ENCODE measurements at places on chromosomes 7 and 10.

DNA sequence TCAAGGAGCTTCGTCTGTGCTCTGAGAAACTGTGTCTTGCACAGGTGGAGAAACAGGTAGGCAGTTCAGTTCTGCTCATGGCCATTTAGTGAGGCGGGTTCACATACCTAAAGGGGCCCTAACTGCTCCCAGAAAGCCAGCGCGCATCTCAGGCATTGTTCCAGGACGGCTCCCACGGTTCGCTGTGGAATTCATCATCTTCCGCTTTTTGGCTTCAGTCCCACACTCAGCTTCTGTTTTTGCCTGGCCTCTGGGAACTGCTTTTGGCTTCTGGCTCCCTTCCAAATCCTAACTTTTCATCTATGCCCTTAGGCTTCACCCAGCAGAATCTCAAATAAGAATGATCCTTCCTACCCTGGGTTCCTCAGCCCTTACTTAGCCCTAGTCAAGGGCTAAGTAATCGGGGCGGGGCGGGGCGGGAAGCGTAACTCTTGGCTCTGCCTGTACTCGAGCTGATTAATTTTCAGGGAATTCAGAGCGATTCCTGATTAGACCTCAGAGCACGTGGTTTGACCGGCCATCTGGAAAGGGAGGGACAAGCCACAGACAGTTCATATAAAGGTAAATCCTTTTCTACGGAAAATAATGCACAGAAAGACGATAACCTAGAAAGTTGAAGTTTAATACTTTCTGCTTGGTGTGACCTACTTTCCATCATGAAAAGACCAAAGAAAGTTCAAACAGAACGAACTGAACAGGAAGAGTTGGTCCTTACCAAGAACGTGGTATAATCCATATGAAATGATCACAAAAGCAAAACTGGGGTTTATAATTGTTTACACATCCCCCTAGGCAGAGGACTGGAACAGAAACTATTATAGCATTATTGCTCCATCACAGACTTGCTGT is 105.7 kb downstream of the ST8SIA6 start:
- peak; percentile 87 for DNase-seq

DNA sequence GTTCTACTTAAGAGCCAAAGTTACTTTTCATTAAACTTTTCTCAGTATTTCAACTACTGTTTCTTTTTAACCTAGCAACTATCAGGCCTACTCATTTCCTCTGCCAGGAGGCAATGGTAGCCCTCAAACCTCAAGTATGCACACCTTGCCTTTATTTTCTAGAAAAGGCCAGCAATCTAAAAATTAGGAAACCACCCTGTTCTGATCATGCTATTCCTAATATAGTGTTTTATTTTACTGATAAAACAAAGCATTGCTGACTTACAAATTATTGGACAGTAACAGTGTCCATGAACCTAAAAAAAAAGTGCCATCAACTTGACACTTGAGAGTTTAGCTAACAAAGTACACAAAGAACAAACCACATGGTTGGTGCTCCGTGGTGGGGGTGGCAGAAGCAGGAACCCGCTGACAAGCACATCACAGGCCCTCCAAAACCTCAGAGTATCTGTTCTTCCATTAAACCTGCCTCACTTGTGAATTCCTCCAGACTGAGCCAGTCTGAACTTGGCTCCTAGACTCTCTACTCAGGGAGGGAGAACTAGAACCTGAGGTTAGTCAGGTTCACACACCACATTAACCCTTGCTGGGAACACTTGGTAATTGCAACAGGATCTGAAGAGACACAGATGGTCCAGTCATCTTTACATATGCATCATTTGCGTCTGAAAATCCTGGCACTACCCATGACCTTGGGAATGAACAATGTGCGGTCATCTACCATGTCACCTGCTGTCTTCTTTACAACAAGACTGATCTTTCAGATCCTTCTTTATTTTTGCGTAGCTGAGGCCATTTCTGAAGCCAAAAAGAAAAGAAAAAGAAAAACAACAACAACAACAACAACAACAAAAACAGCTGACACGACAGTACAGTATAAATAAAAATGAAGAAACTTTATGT is 31.9 kb downstream of the PIP4K2A start:
- DNase-seq, result peak; percentile 41

- DNase-seq, result no peak
These were observed 294.9 kb upstream of the MKLN1 start for GRCh38 chr7:131032786-131033185.

- no peak for DNase-seq
These were observed 150.8 kb upstream of the FAM3C start for GRCh38 chr7:121546632-121547543.

DNA sequence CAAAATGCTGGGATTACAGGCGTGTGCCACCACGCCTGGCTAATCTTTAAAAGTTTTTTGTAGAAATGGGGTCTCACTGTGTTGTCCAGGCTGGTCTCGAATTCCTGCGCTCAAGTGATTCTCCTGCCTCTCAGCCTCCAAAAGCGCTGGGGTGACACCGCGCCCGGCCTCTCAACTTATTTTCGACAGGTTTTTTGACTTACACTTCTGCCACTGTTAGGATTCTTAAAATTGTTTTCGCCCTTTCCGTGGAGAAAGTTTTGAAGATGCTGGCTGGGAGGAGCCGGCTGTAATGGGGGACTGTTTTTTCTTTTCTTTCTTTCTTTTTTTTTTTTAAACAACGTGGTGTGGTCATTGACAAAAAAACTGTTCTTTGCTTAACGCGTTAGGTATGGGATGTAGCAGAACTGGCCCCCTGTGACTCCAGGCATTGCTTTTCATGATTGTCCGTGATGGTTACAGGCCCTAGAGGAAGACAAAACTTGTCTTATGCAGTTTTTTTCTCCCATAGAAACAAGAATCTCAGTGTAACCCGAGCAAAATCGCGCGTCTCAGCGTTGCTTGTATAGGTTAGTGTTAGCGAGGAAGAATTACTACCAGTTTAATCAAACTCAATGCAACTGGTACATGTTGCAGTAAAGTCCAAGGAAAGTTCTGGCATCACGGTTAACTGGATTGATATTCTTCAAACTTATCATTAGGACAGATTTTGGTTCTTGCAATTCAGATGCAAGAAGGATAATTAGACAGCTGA is 72.2 kb downstream of the DAGLB start:
- DNase-seq, result no peak

GRCh38 chr10:69962746-69963135 is 89.9 kb upstream of the MACROH2A2 start:
- DNase-seq, result no peak

DNA sequence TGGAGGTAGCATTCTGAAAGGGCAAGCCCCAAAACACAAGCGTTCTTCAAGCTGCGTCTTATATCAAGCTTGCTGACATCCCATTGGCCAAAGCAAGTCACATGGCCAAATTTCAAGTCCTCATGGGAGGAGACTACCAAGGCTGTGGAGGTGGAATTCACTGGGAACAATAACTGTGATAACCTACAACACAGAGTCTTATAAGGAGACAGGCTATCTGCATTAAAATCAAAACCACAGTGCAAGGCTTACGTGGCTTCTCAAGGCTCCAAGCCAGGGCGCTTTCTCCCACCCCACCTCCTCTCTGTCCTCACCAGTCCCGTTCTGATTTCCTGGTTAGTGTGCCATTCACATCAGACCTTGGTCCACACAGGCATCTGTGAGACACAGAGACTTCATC is 39.4 kb downstream of the ADRB1 start:
- no peak for DNase-seq

DNA sequence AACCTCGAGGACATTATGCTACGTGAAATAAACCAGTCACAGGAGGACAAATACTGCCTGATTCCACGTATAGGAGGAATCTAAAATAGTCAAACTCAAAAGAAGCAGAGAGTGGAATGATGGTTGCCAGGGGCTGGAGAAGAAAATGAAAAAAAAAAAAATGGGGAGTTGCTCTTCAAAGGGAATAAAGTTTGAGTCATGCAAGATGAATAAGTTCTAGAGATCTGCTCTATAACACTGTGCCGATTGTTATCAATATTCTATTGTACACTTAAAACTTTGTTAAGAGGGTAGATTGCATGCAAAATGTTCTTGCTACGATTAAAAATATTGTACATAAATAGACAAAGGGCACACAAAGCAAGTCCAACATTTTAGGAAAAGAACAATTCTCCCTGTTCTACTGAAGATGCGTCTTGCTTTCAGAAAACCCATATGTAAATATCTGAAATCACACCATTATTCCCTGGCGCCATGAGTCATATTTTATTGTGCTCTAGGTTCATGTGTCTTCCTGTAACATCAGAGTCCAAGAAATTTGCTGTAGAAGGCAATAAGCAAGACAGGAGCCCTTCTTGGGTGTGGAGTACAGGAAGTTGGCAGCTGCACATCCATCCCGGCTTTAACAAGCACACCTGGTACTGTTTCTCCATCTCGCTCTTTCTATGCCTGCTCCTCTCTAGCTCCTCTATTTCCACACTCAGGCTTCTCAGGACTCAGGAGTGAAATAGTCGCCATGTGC is 145.9 kb downstream of the GFRA1 start:
- no peak for DNase-seq

GRCh38 chr7:21747806-21748205 is 197.9 kb downstream of the CDCA7L start:
- DNase-seq, result no peak

- DNase-seq, result no peak
These were observed 50.2 kb downstream of the FRMPD2 start for GRCh38 chr10:48224296-48224695.

DNA sequence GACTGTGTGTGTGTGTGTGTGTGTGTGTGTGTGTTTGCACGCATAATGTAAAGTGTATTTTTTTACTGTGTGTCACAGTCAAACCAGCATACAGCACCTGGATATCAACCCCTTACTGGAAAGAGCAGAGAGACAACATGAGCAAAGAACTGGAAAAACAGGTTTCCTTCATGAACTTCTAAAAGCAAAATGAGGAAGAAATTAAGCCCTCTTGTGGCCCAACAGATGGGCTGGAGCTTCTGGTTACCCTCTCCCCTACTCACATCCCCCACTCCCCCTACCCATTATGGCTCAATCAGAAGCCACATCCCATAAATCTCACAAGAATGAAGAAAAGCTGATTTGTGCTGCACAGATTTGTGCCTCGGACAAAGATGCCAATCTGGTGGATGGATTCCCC is 36.2 kb downstream of the PDE1C start:
- DNase-seq, result no peak

DNA sequence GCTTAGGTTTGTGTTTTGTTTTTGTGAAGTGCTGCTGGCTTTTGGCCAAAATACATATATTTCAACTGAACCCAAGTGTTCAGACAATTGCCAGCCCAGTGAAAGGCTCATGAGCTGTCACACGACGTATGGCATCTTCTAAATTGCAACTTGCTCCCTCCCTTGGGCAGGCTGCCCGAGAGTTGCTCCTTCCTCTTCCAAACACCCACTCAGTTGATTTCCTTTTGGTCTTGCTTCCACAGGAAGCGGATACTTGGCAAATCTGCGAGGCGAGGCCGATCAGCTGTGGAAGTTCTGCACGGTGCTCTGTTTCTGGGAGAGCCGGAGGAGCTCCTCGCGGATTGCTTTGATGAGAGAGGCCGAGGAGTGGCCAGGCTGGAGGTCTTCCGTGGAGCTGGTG is 39.6 kb upstream of the ATP6V0A4 start:
- no peak for DNase-seq

GRCh38 chr10:30494558-30494957 is 60.6 kb downstream of the MAP3K8 start:
- no peak for DNase-seq

DNA sequence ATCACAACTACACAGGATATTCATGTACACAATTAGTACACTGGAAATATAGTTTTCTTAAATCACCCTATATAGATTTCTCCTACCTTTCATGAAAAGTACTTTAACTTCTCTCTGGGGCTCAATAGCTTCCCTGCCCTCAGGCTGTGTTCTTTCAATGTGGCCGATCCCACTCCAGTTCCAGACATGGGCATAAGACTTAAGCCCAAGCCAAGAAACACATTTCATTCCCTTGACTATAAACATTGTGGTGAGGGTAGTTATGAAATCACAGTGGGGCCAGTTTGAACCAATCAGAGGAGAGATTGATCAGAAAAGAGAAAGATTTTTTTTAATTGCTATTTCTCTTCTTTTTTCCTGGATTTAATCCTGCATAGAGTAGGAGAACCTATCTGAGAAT is 904.6 kb upstream of the SORCS1 start:
- no peak for DNase-seq

- no peak for DNase-seq
These were observed 23.7 kb upstream of the NUB1 start for GRCh38 chr7:151317936-151318335.

DNA sequence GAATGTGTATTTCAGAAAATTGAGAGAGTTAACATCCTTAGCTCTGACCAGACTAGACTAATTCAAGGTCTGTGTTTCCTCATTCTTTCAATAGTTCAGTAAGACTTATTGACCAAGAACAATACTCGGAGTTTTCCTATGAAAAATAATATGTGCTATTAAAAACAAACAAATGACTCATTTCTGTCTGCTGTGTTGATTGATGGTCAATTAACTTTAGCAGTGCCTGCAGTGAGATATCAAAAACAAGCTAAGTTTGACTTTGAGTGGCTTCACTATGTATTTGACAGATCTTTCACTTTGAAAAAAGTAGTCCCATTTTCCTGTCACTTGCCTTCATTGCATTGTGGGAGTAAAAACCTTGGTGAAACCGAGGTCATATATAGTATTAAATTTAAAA is 91.0 kb downstream of the GNAT3 start:
- no peak for DNase-seq

DNA sequence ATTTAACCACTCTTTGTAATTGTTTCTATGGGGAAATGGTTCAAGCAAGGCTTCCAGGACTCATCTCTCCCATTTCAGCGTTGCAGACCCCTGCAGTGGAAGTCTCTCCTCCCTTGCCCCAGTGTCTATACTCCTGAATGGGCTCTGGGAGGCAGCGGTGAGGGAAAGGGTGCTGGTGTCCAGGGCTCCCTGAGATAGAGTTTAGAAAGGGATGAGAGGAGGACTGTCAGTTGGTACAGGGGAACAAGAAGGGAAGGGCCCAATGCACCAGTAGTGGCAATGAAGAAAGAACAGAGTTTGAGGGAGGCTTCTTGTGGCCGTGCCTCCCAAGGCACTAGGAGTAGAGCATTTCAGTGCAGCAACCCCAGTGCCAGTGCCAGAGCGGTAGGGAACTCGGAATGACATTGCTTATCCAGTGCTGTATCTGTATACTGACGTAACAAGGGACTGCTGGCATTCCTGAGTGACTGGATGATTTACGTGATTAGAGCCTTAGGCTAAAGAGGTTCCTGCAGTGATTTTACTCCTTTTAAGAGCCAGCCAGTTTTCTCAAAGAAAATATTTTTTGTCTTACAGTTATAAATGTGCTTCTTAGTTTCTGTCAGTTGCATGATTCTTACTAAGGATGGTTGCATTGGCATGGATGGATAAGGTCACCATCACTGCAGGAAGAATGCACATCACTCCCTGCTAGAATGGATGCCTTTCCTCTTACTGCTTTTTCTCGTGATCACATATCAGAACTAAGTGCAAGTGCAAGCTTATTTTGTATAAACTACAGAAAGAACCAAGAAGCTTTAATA is 28.0 kb downstream of the PRPF18 start:
- DNase-seq, result no peak

Data from HCEC 1CT (cell line).